Stimulated activated CD4-positive, alpha-beta T cell treated with anti-CD3 and anti-CD28 coated beads, Interleukin-15, amount 100 ng/mL, for 1 hour (primary cell): ENCODE measurements at places on chromosomes 7 and 10.

GRCh38 chr10:113450046-113450804 is 102.6 kb upstream of the HABP2 start:
- no peak for DNase-seq

DNA sequence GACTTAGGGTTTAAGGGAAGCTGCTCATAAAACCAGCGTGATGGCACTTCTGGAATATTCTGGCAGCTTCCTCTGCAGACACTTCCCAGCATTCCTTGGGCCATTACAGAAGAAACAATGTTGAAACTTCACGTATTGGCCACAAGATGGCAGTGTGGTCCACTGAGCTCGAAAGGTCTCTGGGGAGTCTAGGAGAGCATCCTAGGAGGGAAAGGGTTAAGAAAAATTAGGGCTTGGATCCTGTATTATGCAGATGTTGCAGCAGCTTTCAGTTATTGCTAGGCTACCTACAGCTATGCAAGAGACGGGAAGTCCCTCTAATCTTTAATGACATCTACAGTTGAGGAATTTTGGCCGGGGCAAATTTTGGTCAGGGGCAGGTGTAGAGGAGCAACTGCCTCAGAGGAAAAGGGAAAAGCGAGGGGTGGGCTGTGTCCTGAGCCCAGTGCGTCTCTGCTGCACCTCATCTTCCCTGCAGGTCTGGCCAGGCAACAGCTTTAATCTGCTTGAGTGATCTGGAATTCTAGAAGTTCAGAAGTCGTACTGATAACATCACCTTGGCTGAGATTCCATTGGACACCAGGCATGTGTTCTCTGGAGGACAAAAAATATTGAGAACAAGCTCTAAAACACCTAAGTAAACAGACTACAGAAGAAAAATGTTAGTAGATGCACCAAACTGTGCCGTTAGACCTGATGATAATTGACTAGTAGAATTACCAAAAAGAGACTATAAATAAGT is 220.8 kb upstream of the PRSS58 start:
- DNase-seq = no peak

DNA sequence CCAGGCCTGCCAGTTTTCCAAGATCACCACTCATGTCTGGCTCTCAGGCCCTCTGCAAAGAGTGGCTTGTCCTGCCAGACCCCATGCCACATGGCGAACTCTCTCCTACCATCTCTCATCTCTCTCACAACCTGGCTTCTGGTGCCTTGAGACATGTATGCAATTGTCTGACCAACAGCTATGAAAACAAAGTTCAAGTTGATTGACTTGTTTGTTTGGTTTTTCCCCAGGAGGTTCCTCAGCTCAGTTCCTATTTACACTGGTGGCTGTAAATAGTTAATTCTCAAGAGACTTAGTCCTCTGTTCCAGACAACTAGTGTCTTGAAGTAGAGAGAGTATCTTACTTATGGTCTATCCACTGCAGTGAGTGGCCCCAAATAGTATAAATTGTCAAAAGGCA is 131.8 kb downstream of the SNX10 start:
- no peak for DNase-seq

GRCh38 chr7:112997831-112998230 is 88.8 kb downstream of the GPR85 start:
- no peak for DNase-seq

GRCh38 chr10:12214763-12215218 is 18.8 kb downstream of the CDC123 start:
- DNase-seq = no peak

DNA sequence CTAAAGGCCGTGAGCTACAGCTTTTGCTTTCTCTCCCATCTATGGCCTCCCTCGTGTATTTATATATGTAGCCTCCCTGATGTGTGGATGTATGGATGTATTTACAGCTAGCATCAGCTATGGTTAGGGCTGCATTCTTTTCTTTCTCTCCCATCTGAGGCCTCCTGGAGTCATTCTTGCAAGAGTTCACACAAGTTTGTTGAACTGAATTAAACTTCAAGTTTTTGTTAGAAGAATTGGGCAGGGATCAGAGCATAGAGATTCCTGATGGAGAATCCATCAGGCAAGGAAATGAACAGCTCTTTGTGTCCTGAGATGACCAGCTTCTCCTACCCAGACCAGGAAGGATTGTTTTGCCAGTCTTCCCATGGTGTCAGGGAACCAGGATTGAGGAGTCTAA is 60.3 kb downstream of the AHCYL2 start:
- no peak for DNase-seq

- DNase-seq = no peak
These were observed 507.1 kb upstream of the C7orf33 start for GRCh38 chr7:148083448-148083847.

DNA sequence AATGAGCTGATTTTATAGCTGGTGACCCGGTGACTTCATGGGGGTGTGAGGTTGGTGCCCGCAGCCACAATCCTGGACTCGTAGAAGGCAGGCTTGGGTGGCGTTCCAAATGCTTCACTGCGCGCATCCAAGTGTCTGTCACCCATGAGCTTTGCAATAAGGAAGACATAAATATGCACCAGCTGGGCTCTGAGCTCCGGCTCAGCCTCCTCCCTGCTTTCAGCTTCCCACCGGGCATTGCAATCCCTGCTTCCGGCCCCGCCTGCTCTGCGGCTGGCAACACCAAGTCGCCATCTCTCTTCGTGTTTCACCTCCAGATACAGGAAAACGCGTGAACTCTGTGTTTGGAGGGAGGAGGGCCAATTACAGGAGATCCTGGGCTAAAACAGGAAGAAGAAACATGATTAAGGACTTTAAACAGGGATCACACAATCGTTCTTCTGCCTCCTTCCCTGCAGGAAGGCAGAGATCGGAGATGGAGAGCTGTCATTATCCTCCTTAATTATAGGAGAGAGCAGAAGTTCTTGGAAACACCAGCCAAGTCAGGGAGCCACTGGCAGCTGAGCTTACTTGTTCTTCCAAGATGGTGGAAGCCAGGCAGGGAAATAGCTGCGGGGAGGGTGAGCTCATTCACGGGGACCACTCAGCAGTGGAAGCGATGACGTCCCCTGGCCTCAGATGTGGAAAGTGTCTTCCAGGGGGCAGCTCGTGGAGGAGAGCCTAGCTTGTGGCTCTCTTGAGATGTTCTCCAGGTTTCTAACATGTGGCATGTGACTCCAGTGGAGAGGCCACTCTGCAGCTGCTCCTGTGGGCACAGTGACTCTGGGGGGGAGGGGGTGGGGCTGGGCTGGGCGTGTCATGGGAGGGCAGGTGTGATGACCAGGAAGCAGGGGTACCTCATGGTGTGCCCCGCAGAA is 134.9 kb downstream of the CAMK1D start:
- no peak for DNase-seq

- DNase-seq = no peak
These were observed 40.3 kb downstream of the COL17A1 start for GRCh38 chr10:104045151-104046089.

GRCh38 chr10:14474656-14475055 is 143.9 kb upstream of the FRMD4A start:
- DNase-seq = no peak

DNA sequence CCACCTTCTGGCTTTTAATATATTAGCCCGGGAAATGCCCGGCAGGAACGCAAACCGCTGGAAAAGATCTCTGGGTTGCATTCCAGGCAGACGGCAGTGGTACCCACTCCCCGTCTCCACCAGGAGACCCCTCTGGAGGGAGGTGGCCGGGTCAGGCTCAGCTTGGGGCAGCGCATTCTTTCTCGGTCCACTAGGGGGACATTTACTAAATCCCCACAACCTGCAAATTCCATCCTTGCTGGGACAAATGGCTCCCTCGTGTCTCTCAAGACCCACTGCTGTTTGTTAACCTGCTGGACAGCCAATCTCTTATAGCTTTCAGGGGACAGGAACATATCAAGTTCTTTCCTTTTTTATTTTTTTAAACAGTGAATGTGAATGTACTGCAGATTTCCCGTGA is 45.8 kb upstream of the CARD11 start:
- DNase-seq = no peak

DNA sequence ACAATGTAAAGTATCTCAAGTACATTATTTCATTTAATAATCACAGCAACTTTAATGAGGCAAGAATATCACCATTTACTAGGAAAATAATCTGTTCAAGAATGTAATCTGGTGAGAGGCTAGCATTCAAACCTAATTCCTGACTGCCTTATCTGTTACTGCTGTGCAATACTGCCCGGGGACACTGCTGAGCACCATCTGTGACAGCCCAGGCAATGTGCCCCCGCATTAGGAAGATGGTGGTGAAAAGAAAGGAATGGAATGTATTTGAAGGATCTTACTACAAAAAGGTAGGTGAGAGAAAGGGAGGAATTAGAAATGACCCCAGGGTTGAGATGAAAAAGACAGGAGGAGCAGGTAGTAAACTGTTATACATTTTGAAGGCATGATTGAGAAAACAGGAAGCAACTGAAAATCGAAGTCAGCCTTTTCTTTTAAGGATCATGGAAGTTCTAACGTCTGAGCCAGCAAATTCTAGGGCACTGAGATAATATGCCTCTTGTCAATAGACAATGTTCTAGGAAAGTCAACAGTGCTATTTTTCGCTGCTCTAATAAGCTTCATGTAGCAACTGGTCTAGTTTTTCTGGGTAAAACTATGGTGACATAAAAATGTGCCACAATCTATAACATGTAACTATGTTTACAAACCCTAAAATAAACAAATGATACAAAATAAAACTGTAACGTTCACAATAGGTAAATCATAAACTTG is 90.4 kb downstream of the ETV1 start:
- DNase-seq = no peak

DNA sequence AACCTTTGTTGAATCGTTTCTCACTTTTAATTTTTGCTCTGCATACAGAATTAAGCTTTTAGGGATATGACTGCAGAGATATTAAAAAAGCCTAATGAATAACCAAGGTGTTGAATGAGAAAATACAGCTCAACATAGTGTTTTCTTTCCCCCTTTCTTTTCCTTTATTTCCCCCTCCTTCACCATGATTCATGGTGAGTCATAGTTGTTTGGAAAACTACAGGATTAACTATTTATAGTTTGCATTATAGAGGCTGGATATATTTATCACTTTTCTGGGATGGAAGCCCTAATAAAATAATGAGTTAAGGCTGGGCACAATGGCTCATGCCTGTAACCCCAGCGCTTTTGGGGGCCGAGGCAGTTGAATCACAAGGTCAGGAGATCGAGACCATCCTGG is 115.0 kb downstream of the DNAJB9 start:
- DNase-seq = no peak

DNA sequence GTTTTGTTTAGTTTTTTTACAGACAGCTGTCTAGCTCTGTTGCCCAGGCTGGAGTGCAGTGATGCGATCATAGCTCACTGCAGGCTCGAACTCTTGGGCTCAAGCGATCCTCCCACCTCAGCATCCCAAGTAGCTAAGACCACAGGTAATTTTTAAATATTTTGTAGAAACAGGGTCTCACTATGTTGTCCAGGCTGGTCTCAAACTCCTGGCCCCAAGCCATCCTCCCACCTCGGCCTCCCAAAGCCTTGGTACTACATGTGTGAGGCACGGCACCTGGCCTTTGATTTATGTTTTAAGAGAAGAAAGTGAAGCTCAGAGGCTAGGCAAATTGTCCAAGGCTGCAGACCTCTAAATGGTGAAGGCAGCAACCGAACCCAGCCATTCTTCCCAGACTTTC is 98.6 kb upstream of the SVIL start:
- no peak for DNase-seq

- no peak for DNase-seq
These were observed 23.5 kb downstream of the HTR5A start for GRCh38 chr7:155093596-155093995.

- DNase-seq = no peak
These were observed 5.8 kb downstream of the ANTXRL start for GRCh38 chr10:46292573-46293023.

DNA sequence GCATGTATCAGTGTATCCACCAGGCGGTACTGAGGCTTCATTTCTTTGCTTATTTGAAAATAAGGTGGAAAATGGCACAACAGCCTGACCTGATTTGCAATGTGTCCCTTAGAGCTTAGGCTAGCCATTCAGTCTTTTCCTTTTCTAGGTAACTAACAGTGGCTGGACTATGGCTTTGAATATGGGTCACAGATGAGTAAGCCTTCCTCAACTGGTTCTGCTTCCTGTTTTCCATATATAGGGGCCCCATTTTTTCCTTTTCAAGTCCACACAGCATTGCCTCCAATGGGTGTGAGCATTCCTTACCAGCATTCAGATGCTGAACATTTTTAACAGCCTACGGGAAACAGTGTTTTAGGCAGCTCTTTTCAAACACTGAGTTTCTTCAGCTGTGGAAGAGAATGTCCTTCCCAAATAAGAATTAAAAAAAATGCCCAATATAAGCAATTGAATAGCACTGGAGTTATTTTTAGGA is 3.9 kb upstream of the ITGB1 start:
- no peak for DNase-seq

GRCh38 chr7:137354961-137355360 is 11.4 kb upstream of the PTN start:
- DNase-seq = no peak

GRCh38 chr7:100048680-100049079 is 894 bp upstream of the ZSCAN21 start:
- DNase-seq = no peak

DNA sequence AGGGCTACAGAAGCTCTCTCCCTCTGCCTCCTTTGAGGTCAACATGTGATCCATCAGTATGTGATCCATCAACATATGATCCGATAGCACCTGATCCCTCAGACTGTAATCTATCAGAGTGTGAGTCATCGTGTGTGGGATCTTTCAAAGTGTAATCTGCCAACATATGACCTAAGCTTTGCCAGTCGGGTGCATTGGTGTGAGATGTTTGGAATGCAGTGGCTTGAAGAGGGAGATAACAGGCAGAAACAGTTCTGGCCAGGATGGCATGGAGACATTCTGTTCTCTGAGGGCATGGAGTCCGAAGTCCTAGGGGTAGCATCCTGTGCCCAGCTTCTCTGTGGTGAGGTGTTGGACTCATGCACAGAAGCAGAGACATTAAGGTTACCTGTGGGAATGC is 217.7 kb upstream of the ETV1 start:
- no peak for DNase-seq

DNA sequence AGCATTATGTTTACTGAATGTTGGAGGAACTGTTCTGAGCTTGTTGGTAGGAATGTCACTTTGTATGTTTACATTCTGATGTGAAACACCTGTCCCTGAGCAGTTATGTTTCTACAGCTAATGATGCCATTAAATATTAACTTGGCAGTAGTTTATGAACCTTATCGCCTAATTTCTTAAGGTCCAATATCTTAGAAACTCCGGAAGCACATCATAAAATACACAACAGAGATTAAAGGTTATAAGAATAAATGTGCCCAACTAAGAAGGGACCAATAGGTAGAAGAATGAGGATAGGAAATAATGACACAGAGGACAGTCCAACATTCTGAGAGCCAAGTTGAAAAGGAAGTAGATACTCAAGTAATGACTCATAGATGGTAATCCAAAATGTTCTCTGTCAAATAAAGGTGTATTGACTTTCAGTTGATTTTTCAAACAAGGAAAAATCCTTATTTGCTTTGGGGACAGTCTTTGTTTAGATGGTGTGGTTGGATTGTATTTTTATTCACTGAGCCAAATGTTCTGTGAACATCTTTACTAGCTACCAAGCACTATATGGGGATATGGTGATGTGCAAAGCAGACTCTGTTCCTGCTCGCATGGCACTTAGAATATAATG is 31.9 kb downstream of the LCOR start:
- DNase-seq = no peak
